Stimulated activated CD8-positive, alpha-beta memory T cell treated with anti-CD3 and anti-CD28 coated beads, Interleukin-2, amount 100 ng/mL, for 1 hour (primary cell): ENCODE measurements at places on chromosomes 7 and 10.

DNA sequence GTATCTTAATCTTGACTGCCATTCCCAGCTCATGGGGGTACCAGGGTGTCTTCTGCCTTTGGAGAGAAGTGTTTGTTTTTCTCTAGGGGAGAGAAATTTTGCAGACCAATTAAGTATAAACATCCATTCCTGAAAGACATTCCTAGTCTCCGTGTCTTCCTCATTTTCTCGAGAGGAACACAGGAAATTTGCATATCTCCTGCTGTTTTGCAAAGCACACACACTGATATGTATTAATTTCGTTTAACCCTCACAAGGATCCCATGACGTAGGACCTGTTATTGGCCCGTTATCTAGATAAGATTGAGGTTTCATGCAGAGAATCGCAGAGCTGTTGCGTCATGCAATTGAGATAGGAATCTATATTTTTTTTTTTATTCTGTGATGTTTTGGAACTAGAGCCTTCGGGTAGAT lies 944 bp downstream of the RHBDD2 start:
- DNase-seq = no peak

GRCh38 chr7:42193471-42194129 lies 43.4 kb downstream of the GLI3 start:
- DNase-seq = no peak

DNA sequence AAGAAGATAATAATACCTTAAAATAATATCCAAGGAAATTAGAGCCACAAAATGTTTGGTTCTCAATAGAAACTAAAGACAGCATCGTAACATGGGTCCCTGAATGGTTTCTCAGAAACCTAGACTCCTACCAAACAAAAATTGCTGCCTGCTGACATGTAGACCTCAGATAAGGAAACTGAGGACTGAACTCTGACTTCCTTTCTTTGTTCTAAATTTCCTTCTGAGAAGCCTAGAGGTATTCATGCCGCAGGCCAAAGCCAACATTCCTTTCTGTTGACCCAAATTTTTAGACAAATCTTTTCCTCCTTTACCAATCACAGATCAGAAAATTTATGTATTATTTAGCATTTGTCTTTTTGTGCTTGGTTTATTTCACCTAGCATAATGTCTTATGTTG lies 816.7 kb upstream of the PHF14 start:
- no peak for DNase-seq

DNA sequence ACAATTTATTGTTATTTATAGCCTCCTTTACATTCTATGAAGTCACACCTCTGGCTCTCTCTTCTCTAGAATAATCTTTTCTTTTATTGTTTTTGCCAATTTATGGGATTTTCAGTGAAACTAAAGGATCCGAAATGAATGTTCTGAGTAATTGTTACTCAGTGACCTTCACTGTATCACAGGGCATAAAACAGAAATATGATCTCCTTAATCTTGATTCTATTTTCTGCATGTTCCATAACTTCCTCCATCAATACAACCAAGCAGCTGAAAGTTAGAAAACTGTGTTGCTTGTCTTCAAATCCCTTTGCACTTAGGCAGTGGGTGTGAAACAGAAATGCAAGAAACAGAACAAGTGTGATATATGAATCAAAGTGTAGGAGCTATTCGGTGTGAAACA lies 57.4 kb upstream of the FERD3L start:
- no peak for DNase-seq

- DNase-seq = no peak
Measured at GRCh38 chr10:124403548-124403947, 15.2 kb downstream of the OAT start.

GRCh38 chr10:24556126-24556749 lies 167.4 kb downstream of the ARHGAP21 start:
- no peak for DNase-seq

GRCh38 chr7:113285411-113285810 lies 167.1 kb upstream of the SMIM30 start:
- DNase-seq = no peak

DNA sequence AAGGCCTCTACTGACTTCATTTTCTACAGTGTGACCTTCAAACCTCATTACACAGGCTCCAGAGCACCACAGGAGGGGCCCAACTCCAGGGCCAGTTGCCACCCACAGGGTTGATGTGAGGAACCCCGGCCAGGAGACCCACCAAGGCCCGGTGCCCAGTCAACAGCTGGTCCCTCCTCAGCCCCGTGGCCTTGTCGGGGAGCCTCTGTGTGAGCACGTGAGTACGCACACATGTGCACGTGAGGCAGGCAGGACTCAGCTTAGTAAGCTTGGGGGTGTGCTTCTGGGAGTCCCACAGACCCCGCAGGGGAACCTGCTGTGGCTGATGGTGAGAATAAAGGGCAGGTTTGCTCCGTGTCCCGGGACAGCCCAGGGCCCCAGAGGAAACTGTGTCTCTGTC lies 104.5 kb downstream of the VIPR2 start:
- DNase-seq = no peak

DNA sequence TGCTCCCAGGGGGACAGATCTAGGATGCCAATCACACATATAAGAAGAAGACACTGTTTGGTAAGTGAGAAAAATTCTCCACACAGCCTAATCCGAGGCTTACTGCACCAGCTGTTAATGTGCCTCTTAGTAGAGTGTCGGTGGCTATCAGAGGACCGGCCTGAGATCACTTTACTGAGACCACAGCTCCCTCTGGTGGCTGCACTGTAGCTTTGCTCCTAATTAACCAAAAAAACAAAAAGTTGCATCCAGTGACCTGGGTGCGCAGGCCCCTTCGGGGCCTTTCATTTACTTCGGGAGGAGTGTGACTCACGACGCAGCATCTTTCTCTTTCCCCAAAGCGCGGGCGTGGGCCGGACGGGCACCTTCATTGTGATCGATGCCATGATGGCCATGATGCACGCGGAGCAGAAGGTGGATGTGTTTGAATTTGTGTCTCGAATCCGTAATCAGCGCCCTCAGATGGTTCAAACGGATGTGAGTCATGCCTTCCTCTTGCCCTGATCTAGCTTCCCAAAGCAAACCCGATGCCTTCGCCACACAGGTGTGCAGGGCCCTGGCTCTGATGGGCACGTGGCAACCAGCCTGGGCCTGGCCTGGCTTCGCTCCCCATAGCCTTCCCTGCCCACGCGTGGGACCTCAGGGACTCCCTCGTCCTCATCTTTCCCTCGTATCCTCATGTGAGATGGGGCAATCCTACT lies 56.7 kb downstream of the MKI67 start:
- peak; percentile 51 for DNase-seq

DNA sequence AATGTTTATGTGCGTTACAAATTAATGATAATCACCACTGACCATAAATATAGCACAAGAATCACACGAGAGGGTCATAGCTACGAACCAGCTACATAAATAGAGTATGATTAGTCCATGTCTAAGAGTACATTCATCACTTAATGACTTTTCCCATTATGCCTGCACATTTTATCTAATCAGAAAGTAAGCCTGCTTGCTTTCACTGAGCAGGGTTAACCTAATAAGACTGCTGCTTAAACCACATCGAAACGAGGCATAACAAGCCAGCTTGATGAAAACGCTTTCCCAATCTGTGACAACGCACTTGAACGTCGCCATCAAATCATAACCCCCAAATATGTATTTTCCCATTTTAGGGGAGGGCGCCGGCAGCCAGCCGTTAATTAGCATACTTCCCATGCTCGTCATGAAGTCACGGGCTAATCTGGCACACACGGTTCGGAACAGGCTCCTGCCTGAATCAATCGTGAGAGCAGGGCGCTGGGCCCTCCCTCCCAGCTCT lies 71.5 kb downstream of the EBF3 start:
- DNase-seq = no peak

DNA sequence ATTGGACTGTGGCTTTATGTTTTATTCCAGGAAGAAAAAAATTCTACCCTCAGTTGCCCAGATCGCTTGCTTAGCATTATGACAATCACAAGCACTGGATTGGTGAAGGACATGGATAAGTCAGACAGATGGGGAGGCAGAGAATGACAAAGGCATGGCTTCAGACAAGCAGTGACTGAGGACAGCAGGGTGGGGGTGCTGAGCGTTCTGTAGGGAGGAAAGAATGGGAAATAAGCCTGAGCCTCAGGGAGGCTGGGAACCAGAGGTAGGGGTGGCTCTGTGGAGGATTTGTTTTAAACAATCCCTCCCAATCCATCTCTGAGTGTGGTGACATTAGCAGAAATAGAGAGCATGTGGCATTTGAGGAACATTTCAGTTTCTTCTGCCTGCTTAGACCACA lies 896.9 kb downstream of the CCSER2 start:
- no peak for DNase-seq

GRCh38 chr7:7957513-7957912 lies 11.1 kb upstream of the GLCCI1 start:
- no peak for DNase-seq

DNA sequence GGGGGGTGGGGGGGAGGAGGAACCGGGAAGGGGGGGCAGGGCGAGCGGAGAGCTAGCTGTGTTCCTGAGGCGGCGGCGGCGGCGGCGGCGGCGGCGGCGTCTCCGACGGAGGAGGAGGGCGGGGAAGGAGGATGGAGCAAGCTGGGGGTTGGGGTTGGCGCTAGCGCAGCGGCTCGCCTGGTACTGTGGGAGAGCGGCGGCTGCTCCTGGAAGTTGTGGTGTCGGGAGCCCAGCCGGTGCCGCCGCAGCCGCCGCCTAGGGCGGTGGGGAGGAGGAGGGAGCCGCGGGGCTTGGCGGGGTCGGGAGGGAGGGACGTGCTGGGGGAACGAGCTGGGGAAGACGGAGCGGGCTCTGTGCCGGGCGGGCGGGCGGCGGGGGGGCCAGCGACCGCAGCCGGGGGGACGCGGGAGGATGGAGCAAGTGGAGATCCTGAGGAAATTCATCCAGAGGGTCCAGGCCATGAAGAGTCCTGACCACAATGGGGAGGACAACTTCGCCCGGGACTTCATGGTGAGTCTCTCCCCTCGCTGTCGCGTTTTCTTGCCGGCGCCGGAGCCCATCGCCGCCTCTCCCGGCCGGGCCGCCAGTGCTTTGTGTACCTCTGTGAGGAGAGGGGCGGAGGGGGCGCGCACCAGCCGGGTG lies at the start of gene PTPN12:
Gene PTPN12, plus strand, starts transcription at position 160 of the 642 bp plus-strand sequence. Its CDS starts 252 bp downstream, at position 412.
- no peak for DNase-seq

DNA sequence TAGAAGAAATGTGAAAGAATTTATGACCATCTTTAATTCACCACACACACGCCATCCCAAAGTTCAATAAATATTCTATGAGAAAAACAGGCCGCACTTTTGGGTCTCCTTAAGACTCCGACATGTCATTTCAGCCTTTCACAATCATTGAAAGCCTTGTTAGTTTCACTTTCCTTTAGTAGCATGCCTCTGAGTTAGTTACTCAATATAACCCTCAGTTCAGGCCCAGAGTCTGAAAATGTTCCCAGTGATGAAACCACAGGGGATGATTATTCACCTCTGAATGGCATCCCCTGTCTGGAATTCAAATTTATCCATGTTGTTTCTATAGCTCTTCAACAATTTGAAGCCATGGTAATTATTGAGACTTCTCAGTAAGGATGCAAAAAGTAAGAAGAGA lies 278.1 kb upstream of the NRP1 start:
- no peak for DNase-seq

- DNase-seq = no peak
Measured at GRCh38 chr7:22447008-22447407, 53.0 kb downstream of the STEAP1B start.

DNA sequence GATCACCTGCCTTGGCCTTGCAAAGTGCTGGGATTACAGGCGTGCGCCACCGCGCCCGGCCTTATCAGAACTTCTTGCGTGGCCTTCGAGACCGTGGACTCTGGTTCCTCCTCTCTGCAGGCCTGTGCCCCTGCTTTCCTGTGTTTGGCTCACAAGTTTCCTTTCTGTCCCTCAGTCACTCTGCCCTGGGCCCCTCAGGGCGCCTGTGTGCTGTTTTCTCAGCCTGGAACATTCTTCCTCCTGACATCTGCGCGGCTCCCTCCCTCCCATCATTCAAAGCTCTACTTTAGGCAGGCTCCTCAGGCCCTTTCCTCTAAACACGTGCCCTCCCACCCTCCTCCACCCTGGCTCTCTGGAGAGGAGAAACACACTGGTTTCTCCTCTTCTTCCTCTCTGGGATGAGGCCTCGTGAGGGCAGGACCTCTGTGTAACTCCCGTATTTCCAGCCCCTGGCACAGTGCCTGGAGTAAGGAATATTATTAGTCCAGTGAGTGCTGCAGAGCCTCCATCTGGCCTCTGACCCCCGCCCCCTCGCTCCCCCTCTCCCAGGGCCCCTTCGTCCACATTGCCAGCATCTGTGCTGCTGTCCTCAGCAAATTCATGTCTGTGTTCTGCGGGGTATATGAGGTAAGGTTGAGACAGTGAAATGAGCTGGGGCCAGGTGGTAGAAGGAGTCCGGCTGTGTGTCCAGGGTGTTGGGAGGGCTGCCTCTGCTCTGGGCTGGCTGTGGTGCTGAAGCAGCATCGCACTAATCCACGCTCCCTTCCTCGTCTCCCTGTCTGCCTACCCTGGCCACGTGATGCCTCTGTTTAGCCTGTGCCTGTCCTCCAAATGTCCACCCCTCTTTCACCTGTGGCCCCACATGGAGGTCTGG lies 7.1 kb downstream of the CLCN1 start:
- no peak for DNase-seq

DNA sequence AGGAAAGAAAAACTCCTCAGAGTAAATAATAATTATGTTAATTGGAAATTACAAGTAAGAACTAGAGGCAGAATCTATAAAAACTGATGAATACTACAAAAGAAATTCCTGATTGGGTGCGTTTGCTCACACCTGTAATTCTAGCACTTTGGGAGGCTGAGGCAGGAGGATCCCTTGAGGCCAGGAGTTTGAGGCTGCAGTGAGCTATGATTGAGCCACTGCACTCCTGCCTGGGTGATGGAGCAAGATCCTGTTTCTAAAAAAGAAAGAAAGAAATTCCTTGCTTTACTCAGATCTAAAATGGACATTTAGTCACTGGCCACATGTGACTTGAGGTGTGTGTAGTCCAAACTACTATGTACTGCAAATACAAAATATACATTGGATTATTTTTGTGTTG lies 42.0 kb downstream of the MCU start:
- no peak for DNase-seq

- no peak for DNase-seq
Measured at GRCh38 chr7:146892151-146892550, 775.5 kb downstream of the CNTNAP2 start.

DNA sequence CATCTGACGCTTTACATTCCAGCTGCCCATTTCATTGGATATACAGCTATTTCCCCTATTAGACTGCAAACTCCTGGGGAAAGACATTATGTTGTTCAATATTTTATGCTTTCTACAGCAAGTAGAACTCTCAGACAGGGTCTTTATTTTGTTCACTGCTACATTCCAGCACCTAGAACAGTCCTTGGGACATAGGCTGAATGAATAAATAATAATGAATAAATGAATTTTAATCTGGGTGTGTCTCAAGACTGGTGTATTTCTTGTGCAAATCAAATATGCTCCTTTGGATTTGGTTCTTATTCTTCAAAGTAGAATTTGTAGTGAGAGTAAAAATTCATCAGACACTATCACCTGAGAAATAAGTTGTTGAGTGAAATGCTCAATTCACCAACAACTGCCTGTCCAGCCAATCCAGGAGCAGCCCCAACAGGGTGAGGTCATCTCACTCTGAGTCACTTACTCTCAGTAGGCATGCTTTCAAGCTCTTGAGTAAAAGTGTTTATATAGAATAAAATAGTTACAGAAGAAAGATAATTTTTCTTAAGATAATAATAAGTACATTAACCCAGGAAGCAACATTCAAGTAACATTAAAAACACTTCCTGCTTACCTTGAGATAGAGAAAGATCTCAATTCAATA lies 287.5 kb upstream of the NPVF start:
- no peak for DNase-seq

GRCh38 chr7:55134359-55134725 lies 115.5 kb downstream of the EGFR start:
- DNase-seq = no peak

- DNase-seq = no peak
Measured at GRCh38 chr7:73850781-73851207, 8.5 kb upstream of the METTL27 start.

GRCh38 chr7:69757981-69758430 lies 159.7 kb downstream of the AUTS2 start:
- no peak for DNase-seq
